ENCODE measurements at places on chromosomes 4 and X. TPM values are rescaled to one million over a fixed set of nuclear protein-coding genes. Genes with fewer than 3 reads are reported as not detected.

DNAAF6 gene
- total RNA-seq = not detected

TKTL2 gene
- not detected for total RNA-seq

F11 gene
- 0.40 TPM for total RNA-seq

NPY5R gene
- total RNA-seq = not detected

FAM47A gene
- not detected for total RNA-seq

GLOD5 gene
- not detected for total RNA-seq

TRIM60 gene
- not detected for total RNA-seq

SPANXB1 gene
- not detected for total RNA-seq

GRPR gene
- total RNA-seq = 0.13 TPM

DNA sequence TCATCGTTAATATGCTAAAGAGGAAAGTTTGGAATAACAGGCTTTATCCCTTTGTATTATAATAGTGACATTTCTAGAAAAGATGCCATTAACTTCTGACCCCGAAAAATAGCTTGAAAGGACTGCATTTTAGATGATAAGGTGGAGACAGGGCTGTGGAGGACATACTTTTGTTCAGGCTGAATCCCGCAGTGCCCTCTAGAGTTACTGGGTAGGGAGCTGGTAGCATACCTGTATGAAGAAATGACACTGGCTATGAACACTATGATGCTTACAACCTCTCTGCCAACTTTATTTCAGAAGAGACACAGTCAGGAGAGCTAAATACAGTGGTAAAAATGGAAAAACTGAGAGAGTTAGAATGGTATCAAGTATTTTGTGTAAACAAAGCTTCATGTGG, 8.1 kb downstream of the IL1RAPL1 start:
- no peak for DNase-seq

DNA sequence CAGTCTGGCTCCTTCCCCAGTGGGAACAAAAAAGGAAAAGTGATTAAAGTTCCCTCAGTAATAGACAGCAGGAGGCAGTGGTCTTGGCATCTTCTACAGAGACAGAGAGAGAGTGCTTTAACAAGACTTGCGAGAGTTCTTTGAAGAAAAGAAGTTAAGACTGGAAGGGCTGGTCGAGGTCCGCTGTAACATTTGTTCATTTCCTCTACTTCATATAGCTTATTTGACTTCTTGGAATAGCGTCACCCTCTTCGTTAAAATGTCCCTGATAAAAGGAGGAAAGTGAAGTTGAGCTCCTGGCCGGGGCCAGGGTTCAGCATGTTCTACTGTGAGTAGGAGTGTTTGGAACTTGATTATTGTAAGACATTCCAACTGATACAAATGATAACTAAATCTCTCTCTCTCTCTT, 179.8 kb downstream of the SLIT2 start:
- DNase-seq = no peak

DNA sequence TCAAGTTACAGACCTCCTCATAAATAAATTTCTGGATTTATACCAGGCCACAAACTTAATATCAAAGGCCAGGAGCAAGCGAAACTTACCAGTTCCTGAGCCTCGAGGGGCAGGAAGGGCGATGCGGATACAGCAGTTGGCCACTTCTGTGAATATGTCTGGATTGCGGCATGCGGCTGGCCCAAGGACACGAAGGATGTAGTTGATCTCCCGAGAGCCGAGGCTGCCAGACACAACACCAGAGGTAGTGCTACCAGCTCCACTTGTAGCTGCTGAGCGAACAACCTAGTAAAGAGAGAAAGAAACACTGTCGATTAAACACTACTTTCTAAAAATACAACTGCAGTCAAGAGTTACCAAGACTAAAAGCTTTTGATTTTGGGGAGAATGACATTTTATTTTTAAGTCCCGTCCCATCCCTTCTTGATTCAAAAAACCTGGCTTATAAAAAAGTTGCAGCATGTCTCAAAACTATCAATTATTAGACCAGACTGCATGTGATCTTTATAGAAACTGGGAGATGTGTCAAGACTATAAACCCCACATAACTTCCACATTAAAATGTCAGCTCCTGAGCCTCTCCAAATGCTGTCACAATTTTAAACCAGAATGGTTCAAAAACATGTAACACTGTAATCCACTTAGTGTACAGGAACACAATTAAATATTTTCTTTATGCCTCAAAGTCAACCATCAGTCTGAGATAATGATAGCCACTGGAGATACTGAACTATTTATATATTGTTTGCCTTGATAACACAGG, 105.6 kb downstream of the HUWE1 start:
- no peak for DNase-seq

DNA sequence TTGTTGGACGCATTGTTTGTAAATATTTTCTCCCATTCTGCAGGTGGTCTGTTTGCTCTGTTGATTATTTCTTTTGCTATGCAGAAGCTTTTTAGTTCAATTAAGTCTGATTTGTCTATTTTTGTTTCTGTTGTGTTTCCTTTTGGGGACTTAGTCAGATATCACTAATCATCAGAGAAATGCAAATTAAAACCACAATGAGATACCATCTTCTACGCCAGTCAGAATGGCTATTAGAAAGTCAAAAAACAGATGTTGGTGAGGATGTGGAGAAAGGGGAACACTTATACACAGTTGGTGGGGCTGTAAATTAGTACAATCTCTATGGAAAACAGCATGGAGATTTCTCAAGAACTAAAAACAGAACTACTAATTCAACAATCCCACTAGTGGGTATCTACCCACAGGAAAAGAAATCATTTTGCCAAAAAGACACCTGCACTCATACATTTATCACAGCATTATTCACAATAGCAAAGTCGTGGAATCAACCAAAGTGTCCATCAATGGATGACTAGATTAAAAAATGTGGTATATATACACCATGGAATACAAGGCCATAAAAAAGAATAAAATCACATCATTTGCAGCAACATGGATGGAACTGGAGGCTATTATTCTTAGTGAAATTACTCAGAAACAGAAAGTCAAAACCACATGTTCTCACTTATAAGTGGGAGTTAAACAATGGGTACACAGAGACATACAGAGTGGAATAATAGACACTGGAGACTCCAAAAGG, 8.1 kb downstream of the COQ2 start:
- DNase-seq = no peak

DNA sequence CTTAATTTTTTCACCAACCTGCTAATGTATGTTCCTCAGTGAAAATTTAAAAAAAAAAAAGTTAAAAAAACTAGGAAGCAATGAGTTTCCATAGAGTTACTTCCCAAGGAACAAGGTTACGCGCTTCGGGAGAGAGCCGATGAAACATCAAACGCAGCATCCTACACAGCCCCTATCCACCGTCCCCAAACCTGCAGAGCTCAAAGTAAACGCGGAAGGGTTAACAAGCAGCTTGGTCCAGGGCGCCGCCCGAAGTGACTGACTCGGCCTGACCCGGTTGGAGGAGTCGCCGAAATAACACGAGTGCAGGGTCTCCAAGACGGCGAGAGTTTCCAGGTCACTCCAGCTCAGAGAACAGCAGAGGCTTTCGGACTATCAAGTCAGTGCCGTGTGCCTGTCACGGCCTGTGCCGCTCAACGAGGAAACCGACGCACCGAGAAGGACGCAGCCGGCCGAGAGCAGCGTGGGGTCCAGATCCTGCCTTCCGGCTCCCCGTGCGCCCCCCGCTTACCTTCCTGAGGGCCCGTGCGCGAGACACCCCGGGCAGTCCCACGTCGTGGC, 512 bp downstream of the NOP14 start:
- DNase-seq = no peak

DNA sequence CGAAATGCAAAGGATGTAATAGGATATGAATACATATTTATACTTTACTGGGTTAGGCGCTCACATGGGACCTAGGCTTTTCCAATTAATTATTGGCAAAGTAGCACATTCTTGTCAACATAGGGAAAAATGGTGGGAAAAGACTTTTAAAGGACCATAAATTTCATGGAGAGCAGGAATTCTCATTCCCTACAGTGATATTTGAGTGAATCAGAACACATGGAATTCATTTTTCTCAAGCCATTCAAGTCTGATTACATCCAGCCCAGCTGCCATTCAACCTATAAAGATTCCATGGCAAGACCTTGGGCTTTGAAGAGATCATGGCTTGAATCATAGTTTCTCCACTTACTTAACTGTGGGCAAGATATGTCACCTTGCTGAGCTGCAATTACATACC, 150.4 kb downstream of the SOWAHB start:
- DNase-seq = no peak

DNA sequence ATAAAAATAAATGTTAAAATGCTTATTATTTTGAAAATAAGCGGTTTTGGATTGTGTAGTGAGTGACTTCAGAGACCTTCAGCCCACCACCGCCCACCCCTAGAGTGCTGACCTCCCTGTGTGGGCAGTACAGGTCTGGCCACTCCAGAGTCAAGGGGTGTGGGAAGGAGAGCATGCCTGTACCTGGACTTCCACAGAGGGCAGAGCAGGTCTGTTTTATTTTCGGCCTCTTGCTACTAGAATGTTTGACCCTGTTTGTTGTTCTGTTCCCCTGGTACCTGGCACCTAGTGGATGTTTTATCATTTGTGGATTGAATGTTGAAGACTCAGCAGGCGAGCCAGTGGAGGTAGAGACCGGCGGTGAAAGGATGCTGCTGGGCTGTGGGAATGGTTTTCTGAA, 14.3 kb downstream of the PIGG start:
- DNase-seq = no peak

- no peak for DNase-seq
Measured at GRCh38 chr4:78032446-78032845, 24.7 kb upstream of the FRAS1 start.

DNA sequence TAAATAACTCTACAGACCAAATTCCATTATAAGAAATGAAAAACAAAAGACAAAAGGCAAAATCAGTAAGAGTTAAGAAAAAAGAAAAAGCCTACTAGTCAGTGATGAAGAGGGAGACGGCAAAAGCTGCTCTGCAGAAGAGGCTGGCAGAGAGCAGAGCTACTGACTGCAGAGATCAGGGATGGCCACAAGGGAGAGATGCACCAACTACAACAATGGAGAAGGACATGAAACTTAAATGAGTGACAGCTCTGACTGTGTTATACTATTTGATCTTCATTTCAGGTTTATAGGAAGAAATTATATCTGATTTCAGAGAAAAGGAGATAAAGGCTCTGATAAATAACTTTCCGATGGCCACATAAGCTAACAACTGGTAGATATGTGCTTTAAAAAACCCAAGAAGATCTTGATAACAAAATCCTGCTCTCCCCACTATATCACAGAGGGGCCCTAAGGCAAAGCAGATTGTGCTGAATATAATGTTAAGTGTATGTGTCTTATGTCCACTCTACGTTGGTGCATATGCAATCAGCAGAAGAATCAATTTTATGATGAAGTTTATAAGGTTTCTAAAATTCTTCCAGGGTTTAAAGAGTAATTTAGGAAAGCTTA, 58.4 kb upstream of the COX18 start:
- no peak for DNase-seq

DNA sequence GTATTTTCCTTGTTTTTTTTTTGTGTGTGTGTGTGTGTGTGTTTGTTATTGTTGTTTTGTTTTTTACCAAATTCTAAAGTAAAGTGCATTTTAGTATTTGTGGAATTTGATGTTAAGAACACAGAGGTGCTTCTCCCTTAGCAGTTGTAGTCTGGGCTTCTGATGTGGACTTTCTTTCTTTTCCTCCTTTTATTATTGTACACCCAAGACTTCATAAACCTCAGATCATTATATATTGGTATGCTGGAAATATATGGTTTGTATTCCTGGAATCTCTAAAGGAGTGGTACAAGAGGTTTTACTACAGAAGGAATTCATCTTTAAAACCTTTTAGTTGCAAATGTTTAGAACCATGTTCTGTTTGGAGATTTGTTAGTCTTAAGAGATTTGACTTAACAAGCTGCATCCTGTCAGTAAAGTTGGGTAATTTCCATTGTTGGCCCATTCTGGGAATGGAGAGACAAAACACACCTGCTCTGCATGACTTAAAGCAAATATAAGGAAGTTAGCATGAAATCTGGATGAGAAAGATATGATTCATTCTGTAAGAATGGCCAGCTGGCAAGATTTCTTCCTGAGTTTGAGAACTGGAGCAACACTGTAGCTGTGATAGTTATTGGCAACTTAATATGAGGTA, 64.0 kb downstream of the SMAD1 start:
- no peak for DNase-seq

- DNase-seq = no peak
Measured at GRCh38 chr4:43224559-43224958, 332.0 kb downstream of the GRXCR1 start.

DNA sequence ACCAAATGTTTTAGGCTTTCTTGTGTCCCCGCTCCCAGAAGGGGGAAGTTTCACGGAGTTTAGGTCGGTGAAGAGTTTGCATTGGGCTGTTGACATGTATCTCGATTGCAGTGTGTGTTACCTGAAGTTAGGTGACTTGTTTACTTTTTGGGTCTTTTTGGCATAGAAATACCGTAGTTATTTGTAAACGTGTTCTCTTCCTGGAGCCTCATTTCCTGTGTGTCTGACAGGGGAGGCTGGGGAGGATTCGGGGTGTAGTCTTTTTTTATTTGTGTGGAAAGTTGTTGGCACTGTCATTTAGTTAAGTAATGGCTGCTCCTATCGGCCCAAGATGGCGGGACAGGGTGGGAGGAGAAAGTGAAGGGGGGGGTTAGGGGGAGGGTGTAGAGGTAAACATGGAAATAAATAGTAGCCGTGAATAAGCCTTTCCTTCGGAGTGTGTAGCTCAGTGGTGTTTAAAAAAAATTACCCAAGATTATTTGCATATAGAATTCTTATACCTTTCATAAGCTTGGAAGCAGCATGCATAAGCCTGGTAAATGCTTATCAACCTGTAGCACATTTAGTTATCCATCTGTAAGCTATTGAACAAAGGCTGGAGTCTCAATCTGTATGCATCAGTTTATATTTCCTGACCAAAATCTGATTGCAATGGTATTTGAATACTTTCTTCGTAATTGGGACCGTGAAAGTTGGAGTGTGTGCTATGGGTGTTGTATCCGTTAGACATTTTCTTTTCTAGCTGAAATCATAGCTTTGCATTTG, 1.6 kb downstream of the KDM6A start:
- DNase-seq = no peak

DNA sequence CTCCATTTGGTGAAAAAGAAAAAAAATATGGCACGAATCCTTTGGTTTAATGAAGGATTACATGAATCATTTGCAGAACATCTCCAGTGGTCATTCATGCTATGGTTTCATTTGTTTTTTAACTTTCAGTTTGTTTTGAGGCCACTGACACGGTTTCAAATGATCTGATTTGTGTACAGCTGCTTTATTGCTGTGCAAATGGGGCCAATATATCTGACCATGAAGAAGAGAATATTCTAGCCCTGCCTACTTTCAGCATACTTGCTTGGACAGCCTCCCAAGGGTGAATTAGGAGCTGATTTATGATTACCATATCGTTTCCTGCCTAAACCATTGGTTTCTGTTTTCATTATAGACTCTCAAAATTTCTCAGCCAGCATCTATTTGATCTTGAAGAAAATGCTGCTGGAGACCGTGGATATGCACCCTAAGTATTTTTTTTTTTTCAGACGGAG, 30.7 kb downstream of the SPARCL1 start:
- DNase-seq = no peak

GRCh38 chr4:189001971-189002450, 862.8 kb downstream of the TRIML1 start:
- DNase-seq = no peak

GRCh38 chrX:123801901-123802300, 58.0 kb upstream of the XIAP start:
- DNase-seq = no peak

All from Right ventricle myocardium superior (tissue), 1 donor.